Upper lobe of right lung (tissue), 1 donor: ENCODE measurements at places on chromosomes 5 and 9. TPM values are rescaled to one million over a fixed set of nuclear protein-coding genes. Genes with fewer than 3 reads are reported as not detected.

- DNase-seq = no peak
Observed at GRCh38 chr5:109192027-109192426, 217.7 kb downstream of the PJA2 start.

DNA sequence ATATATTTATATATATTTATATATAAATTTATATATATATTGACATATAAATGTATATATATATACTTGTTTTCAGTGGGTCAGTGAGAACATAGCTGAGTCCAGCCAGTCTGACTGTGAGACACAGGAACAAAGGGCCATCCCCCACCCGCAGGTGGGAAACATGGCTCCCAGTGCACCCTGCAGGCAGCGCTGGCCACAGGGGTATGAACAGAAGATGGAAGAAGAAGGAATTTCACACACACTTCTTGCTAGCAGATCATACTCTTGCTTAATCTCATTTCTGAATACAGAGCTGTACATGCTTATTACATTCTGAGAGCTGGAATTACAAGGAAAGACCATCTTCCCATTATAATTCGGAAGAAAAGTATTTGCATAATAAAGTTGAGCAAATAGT lies 595.4 kb downstream of the IRX1 start:
- no peak for DNase-seq

GRCh38 chr5:98403131-98403530 lies 370.3 kb upstream of the RGMB start:
- no peak for DNase-seq

The OR2K2 gene
- not detected for total RNA-seq

The FAXDC2 gene
- 79.0 TPM for total RNA-seq
